CD4-positive, alpha-beta memory T cell (primary cell): ENCODE measurements at places on chromosomes 16 and 17. TPM values are rescaled to one million over a fixed set of nuclear protein-coding genes. Genes with fewer than 3 reads are reported as not detected.

DNA sequence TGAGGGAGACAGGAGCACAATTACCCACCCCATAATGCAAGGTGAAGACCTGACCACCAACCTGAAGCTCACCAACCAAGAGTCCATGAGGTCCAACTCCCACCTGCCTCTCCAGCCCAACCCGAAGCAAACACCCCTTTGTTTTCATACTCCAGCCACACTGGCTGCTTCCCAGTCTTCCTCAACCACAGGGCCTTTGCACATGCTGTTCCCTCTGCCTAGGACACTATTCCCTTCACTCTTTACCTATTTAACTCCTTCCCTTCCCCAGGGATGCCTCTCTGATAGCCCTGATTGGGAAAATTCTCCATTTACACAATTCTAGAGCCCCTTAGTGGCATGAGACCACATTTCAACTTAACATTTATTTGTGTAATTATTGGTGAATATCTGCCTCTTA lies 86.0 kb downstream of the VAT1L start:
- DNase-seq = no peak
- no peaks in the 10 kb centered on the region for H3K27me3 ChIP-seq
- no peaks in the 10 kb centered on the region for H3K36me3 ChIP-seq
- H3K27ac ChIP-seq = no peak overlapping the region

The SGCA gene
- polyA plus RNA-seq = not detected

The PAGR1 gene
- polyA plus RNA-seq = 46.0 TPM

GRCh38 chr17:15031975-15032374 lies 233.2 kb downstream of the PMP22 start:
- no peaks in the 10 kb centered on the region for H3K4me1 ChIP-seq
- no peak overlapping the region for H3K4me3 ChIP-seq
- no peaks in the 10 kb centered on the region for H3K27me3 ChIP-seq
- no peaks in the 10 kb centered on the region for H3K36me3 ChIP-seq
- DNase-seq = no peak
- no peak overlapping the region for H3K27ac ChIP-seq

DNA sequence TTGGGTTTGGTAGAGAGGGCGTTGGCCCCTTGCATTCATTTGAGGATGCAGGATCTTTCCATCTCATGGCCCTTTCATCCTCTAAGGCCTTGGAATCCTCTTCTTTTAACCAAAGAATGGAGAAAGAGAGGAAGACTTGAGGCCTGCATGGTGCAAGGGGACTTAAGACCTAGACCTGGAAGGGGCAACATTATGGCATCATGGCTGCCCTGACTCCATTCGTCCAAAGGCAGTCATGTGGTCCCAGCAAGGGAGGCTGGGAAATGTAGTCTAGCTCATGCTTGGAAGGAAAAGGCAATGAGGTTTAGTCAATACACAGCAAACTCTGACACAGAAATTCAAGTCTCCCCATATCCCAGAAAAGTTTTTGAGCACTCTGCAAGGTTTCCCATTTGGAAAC lies 30.7 kb upstream of the CDRT4 start:
- no peaks in the 10 kb centered on the region for H3K27me3 ChIP-seq
- H3K27ac ChIP-seq = no peak overlapping the region
- peaks cover 3% of the 10 kb centered on the region for H3K4me1 ChIP-seq
- DNase-seq = no peak

The AOC3 gene
- not detected for polyA plus RNA-seq

- no peaks in the 10 kb centered on the region for H3K27me3 ChIP-seq
- no peaks in the 10 kb centered on the region for H3K4me1 ChIP-seq
- no peaks in the 10 kb centered on the region for H3K36me3 ChIP-seq
- H3K27ac ChIP-seq = no peak overlapping the region
Observed at GRCh38 chr16:89014403-89015230, 37.6 kb upstream of the CBFA2T3 start.

GRCh38 chr17:79844869-79845600 lies 5.8 kb upstream of the CBX4 start:
- peaks cover 43% of the 10 kb centered on the region for H3K4me1 ChIP-seq
- peak; percentile 39 for DNase-seq
- H3K36me3 ChIP-seq = no peaks in the 10 kb centered on the region

The MIEF2 gene
- polyA plus RNA-seq = 9.9 TPM

The KRTAP1-3 gene
- polyA plus RNA-seq = not detected

GRCh38 chr16:20660325-20660724 lies 37.2 kb downstream of the ACSM1 start:
- H3K36me3 ChIP-seq = no peaks in the 10 kb centered on the region
- H3K27me3 ChIP-seq = no peaks in the 10 kb centered on the region
- no peak overlapping the region for H3K4me3 ChIP-seq
- H3K27ac ChIP-seq = no peak overlapping the region
